Fibroblast of skin of left biceps (primary cell): ENCODE measurements at places on chromosomes 1 and 21.

GRCh38 chr1:177145106-177146070, 19.1 kb downstream of the ASTN1 start:
- DNase-seq = no peak

- no peak for DNase-seq
Measured at GRCh38 chr21:45506836-45507522, 35.3 kb downstream of the SLC19A1 start.

GRCh38 chr1:173269490-173270230, 62.5 kb upstream of the TNFSF4 start:
- DNase-seq = peak; percentile 77

- DNase-seq = no peak
Measured at GRCh38 chr21:25806060-25806459, 71.3 kb downstream of the GABPA start.

DNA sequence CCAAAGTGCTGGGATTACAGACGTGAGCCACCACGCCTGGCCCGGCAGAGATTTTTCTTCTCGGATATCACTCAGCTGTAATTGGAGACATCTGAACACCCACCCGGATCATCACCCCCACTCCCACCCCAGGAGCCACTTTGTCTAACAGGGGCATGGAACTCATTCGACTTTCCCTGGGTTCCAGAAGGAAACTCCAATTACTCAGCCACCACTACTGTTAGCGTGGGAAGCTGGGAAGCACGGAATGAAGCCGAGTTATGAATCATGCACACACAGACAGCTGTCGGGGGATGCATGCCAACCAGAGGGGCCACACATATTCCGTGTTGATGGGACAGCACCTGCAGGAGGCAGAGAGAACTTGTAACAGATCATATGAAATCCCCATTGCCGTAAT, 85.2 kb downstream of the HLCS start:
- DNase-seq = peak; percentile 47

DNA sequence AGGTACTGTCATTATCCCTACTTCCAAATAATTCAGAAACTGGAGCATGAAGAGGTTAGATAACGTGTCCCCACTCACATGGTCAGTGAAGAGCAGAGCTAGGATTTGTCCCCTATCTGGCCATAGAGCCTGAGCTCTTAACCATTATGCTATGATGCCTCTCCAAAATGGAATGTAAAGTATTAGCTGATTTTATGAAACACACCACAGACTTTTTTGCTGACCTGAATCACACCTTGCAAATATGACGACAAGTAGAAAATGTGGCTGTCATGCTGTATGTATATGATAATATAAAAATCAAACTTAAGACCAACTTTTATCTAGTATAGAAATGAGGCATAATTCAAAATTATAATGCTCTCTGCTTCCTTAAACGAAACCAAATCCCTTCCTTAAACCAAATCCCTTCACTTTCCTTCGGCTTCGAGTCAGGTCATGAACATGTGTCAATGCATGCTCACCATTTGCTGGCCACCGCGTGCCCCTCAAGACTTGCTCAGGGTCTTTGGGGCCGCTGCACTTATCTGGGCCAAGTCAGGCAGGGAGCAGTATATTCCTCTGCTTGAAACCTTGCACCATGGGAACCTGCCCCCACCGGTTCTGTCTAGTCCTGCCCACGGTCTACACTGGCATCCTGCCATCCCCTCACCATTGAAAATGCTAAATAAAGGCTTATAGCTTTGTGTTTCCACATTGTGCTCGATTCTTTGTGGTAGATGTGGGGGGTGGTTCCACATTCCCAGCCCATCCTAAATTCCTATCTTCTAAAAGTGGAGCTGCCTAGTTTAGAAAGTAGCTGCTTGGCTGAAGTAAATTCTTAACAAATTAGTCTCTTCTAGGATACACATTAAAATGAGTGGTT, 1.6 kb upstream of the TMCC2 start:
- DNase-seq = peak; percentile 43

GRCh38 chr1:39657923-39658485, 13.9 kb downstream of the NT5C1A start:
- peak; percentile 9 for DNase-seq

GRCh38 chr1:151327903-151328674, 873 bp upstream of the PI4KB start:
- DNase-seq = no peak

GRCh38 chr1:27117733-27118439, 37.0 kb downstream of the SLC9A1 start:
- DNase-seq = no peak

- peak; percentile 9 for DNase-seq
Measured at GRCh38 chr21:36589352-36589971, 109.5 kb upstream of the SIM2 start.

DNA sequence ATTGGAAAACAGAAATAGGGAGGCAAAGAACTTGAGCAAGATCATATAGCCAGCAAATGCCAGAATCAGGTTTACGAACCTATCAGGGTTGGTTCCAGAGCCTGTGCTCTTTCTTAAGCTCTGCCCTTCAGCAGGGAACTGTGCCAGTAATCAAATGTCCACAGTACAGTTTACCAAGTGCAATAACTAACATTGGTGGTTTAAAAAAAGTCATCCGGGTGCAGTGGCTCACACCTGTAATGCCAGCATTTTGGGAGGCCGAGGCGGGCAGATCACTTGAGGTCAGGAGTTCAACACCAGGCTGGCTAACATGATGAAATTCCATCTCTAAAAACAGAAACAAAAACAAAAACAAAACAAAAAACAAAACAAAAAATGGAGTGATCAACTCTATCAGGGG, 182.7 kb downstream of the LMX1A start:
- no peak for DNase-seq

GRCh38 chr21:19507682-19508260, 1104.2 kb upstream of the TMPRSS15 start:
- no peak for DNase-seq

DNA sequence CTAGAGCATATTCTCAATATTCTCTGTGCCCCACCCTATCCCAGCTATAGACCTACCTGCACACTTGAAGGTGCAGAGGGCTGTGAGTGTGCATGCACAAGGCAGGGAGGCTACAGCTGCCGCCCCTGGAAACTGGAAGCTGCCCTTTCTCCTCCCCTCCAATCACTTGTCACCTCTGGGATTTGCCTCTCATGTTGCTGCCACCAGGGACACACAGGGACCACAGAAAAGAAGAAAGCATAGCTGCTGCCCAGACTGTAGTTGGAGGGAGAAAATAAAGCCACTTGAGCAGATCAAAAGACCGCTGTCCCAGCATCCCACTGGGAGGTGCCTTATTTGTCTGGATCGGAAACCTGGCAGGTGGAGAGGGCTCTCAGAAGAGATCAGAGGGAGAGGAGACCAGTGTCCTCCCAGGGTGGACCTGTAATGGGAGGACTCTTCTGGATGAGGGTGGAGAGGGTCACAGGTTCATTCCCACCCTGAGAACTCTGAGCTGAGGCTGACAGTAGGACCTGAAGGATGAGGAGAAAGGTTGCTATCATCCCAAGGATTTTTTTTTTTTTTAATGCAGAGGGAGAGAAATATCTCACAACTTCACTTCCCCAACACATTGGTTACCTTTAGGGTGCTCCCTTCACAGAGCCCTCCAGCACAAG, 7.6 kb upstream of the INPP5B start:
- DNase-seq = no peak

DNA sequence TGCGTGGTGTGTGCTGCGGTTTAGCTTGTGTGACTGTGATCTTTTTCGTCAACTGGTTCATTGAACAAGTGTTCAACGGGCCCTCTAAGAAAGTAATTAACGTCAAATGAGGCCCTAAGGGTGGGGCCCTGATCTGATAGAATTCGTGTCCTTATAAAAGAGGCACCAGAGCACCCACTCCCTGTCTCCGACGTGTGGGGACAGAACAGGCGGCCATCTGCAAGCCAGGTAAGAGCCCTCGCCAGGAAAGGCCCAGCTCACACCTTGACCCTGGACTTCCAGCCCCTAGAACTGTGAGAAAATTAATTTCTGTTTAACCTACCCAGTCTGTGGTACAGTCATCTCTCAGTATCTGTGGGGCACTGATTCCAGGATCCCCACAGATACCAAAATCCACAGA, 20.4 kb upstream of the SAMD11 start:
- no peak for DNase-seq

GRCh38 chr1:229027622-229028182, 243.2 kb upstream of the RAB4A start:
- DNase-seq = no peak

- no peak for DNase-seq
Measured at GRCh38 chr1:145979746-145980456, 15.4 kb downstream of the POLR3GL start.

GRCh38 chr1:17791055-17791390, 35.9 kb downstream of the ACTL8 start:
- DNase-seq = no peak

- no peak for DNase-seq
Measured at GRCh38 chr1:191065771-191066170, 588.1 kb upstream of the BRINP3 start.

- DNase-seq = peak; percentile 84
Measured at GRCh38 chr1:39102537-39103327, 76.6 kb downstream of the NDUFS5 start.
